ENCODE measurements at places on chromosomes 5 and 9.

DNA sequence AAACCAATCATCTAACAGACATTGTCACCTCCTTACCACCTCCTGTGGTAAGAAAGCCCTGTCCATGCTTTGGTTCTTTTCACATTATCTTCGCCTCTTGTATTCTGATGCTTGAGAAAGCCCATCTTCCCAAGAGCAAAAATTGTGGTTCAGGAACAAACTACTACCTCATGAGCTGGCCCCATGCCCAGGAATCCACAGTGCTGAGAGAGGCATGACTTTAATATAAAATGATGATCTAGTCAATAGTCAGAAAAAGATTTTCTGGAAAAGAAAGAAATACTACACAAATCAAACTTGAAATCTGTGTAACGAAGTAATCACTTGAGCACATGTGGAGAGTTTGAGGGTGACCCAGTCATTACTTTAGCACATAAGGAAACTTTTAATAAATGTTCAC, 94.7 kb downstream of the FGF10 start:
- DNase-seq: no peak

GRCh38 chr5:39072925-39073766, 1.1 kb downstream of the RICTOR start:
- peak; percentile 79 for DNase-seq

DNA sequence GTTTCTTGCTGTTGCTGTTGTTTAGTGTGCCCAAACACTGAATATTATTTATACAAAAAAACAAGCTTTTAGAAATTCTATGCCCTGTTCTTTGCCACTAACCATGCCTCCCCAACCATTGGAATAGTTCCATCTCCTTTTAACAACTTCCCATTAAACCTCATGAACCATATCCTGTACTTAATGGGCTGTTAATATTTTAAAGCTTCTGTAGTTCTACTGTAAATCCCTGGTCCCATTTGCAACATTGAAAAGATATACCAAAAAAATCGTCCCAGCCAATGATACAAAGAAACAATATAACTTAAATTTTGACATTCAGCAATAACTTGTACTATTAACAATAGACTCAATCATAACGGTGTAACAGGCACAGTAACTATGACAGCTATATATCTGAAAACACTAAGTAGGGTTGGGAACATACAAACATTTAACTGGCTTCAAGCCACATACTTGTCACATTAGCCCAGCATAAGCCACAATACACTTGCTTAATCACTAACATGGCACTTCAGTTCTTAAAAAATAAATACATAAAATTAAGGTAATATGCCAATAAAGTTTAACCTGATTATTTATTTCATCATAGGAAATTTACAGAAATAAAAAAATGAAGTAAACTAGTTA, 86.1 kb downstream of the ADAMTS6 start:
- DNase-seq: no peak

GRCh38 chr9:16062542-16063240, 509.8 kb downstream of the CCDC171 start:
- no peak for DNase-seq

DNA sequence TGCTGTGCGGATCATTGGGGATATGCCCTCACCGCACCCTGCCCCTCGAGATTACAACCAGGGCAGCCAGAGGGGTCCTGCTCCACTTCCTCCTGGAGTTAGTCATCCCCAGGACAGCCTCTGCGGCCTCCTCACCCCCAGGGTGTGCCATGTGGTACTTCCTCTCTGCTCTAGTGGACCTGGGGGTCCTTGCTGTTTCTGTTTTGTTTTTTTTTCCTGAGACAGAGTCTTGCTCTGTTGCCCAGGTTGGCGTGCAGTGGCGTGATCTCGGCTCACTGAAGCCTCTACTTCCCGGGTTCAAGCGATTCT, 5.2 kb upstream of the FCN1 start:
- no peak for DNase-seq

DNA sequence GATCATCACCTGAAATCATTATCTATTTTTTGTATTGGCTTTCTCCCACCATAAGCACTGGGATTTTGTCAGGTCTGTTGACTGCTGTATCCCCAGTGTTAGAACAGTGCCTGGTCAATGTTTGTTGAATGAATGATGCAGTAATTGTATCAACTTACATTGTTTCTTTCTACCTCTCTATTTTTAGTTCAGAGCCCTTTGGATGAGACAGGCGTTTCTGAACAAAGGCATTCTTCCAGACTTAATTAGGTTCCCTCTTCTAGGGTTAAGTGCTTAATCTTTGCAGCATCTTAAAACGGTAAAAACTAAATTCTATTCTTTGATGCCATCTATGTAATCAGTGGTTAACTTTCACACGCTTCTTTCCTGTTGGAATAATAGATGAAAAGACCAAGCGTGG, 26.3 kb downstream of the SLC44A1 start:
- DNase-seq: no peak

DNA sequence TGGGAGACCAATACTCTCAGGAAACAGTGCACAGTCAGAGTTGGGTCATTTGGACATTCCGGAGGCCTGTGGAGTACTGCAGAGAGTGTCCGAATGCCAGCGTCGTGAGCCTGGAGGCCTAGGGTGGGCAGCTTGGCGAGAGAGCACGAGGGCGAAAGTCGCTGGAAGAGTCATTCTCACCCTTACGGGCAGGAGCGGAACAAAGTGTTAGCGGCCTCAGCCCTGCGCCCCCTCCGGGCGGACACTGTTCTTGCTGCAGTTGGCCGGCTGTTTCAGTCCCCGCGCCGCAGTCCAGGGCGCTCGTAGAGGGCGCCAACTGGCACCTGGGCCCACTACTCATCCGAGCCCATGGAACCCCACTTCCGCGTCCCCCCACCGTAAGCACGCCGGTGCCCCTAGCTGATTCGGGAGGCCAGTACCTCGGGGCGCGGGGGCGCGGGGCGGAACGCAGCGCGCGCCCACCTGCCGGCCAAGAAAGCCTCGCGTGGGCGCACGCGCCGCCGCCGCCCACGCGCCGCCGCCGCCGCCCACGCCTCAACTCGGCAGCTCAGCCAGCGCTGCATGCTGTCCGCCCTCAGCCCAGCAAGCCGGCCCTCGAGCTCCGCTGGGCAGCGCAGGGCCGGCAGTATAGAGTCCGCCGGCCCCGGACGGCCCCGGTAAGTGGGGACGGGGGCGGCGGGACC, 99.7 kb upstream of the CCL21 start:
- no peak for DNase-seq

DNA sequence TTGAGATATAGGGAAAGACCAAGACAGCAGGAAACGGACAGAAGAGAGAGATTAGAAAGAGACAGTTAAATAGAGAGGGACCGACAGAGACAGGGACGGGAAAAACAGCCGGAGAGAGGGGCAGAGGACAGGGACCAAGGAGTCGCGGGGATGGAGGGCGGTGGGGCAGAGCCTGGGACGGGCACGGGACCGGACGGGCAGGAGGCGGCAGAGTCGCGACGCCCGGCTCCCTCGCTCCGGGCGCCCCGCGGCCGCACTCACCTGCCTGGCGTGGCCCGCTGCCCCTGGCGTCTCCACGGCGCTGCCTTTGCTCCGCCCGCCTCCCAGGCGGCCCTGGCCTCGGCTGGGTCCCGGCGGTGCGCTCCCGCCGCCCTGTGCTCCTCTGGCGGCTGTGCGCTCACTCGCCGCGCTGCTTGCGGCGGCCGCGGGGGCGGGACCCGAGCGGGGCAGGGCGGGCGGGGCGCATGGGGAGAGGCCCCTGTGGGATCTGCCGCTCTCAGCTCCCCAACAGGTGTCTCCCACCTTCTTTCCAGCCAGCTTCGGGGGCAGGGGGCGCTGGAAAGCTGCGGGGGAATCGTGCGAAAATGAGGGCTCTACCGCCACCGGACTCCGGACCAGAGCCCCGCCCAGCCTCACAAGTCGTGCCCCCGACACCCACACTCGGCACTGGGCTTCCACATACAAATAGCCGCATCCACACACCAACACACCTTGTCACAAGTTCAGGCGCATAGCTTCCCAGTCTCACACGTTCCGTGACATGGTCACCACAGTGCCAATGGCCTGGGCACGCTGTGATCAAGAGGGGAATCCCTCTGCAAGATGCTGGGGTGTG, at the start of gene ARID3C:
ARID3C (minus strand) TSS at position 411 of the 835 bp plus-strand sequence. CDS start 1,052 bp downstream, outside the sequence.
- DNase-seq: peak; percentile 59

GRCh38 chr5:156896546-156896945, 46.5 kb downstream of the PPP1R2B start:
- no peak for DNase-seq

DNA sequence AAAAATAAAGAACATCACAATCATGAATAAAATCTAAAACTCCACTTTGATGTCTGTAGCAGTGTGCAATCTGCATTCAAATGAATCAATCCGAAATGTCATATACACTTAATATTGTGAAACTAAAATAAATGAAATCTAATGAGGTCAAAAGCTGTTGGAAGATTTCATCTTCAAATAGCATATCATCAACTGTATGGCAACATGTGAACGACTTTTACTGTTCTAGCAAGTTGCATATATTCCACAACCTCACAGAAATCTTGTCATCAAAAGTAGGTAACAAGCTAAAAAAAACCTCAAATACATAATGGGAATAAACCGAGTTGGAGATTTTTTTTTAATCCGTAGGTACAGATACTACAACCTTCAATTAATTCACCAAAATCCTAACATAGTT, 1.2 kb downstream of the PTBP3 start:
- no peak for DNase-seq

DNA sequence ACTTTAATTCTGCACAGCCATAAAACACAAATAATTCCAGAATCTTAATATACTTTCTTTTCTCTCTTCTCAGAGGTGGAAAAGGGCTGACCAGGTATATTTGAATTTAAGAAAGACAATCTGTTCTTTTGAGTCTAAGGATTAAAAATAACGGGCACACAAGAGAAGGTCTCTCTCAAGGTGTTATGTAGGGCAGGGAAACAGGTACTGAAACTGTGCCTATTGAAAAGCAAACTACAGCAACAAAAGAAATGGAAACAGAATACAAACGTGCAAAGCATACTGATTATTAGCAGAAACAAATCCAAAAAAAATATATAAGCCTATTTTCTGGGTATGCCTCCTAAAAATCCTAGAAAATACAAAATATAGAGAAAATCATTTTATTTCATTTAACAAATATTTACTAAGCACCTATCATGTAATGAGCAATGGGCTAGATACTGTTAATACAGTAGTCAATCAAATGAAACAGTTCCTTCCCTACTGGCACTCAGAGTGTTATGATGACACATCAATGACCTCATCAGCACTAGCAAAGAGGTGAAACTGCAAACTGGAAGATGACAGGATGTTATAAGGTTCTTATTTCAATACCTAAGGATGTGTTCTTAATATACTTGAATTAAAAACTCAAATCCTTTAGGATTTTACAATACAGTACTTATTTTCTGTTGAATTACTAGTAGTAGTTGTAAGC, 87.7 kb downstream of the AUH start:
- DNase-seq: no peak

DNA sequence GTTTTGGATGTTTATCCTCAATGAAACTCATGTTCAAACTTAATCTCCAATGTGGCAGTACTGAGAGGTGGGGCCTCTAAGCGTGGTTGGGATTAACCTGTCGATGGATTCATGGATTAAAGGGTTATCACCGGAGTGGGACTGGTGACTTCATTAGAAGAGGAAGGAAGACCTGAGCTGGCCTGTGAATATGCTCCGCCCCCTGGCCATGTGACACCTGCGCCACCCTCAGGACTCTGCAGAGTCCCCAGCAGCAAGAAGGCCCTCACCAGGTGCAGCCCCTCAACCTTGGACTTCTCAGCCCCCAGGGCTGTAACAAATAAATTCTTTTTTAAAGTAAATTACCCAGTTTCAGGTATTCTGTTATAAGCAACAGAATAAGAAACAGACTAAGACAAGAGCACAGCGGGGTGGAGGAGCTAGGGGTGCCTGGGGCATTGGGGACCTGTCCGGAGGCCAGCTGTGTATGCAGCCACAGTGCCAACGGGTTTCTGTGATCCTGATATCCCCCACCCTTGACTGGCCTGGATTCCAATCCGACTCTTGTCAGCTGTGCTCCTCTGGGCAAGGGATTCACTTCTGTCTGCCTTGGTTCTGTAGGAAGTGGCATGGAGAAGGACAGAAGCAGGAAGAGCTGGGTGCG, 3.2 kb upstream of the MAPK9 start:
- no peak for DNase-seq

DNA sequence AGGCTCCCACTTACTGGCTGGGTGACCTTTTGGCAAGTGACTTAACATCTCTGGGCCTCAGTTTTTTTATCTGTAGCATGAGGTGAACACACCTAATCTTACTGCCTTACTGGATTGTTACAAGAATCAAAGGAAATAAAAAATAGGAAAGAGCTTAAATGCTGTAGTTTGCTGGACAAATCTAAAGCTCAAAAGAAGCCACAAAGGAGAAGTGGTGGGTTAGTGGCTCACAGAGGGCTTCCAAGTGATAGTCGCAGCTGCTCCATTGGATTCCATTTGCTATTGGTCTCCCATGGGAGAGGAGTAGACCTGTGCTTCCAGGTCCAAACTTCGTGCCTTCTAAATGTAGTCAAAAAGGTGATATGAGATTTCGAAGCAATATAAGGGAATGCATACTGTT, 123.6 kb downstream of the SEMA6A start:
- DNase-seq: no peak

DNA sequence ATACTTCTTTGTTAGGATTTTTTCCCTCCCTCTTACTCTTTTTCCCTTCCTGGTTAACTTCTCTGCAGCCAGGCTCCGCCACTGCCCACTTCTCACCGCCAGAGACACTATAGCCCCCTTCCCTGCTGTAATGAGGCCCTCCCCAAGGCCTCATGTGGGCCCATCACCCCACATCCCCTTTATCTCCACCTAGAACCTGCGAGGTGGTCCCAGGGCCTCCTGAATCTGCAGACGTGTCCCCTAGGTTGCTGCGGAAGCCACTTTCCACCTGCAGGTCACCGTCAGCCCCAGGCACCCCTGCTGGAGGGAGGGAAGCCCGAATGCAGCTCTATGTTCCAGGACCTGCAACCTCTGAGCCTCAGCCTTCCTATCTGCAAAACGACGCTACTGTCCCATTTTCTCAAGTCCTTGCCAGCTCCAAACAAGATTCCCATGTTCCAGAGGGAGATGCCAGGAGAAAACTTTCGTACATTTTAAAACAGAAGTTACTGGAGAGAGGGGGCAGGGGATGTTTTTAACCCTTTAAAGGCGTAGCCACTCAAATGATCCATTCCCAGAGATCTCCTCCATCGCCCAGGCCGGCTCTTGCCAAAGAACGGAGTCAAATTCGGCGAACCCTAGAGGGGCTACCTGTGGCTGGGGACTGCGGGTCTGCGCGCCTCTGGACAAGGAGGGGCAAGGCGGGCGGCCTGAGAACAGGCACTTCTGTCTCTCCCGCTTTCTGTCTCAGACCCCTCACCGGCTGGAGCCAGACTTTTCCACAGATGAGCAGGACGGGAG, 929 bp downstream of the SH3PXD2B start:
- no peak for DNase-seq

DNA sequence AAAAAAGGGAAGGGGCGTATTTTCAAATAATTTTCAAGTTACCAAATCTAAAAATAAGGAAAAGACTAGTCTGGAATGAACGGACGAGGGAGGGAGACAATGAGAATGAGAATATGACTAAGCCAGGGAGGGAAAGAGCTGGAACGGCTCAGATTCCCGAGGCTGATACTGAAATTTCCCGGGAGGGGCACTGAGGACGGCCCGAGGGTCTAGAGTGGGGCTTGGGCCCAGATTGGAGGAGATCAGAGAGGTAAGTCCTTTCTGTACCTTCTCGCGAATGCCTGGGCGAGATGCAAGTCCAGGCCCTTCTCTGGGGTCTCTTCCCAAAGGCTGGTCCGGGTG, 3.4 kb upstream of the CCIN start:
- no peak for DNase-seq
